ENCODE measurements at places on chromosomes 6 and 20.

- DNase-seq, result no peak
Measured at GRCh38 chr6:24249926-24250325, 107.9 kb downstream of the DCDC2 start.

DNA sequence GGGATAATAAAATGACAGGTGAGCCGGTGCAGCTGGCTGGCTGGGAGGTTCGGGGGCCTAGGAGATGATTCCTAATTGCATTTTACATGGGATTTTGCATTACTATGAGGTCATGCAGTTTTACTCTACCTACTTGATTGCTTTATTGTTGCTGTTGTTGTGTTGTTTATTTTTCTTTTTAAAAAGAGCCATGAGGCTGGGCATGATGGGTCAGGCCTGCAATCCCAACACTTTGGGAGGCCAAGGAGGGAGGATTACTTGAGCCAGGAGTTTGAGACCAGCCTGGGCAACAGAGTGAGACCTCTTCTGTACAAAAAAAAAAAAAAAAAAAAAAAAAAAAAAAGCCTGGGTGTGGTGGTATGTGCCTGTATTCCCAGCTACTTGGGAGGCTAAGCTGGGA is 104.8 kb downstream of the GJA1 start:
- no peak for DNase-seq

- no peak for DNase-seq
Measured at GRCh38 chr6:123526128-123526527, 110.6 kb downstream of the TRDN start.

DNA sequence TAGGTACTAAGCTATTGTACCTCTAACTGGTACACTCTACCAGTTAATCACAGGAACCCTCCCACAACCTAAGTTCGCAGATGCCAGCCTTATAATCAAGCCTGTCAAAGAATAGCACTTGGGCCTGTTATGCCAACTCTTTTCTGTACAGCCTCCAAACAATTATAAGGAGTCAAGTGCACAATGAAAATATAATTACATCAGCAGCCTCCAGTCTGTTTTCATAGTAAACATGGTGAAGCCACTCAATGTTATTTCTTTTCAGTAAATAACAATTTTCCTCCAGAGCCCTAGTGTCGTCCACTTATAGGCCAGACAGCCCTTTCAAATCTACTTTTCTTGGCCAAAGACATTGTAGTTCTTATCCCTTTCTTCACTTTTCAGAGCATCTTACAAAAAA is 82.7 kb upstream of the CARMIL1 start:
- no peak for DNase-seq

DNA sequence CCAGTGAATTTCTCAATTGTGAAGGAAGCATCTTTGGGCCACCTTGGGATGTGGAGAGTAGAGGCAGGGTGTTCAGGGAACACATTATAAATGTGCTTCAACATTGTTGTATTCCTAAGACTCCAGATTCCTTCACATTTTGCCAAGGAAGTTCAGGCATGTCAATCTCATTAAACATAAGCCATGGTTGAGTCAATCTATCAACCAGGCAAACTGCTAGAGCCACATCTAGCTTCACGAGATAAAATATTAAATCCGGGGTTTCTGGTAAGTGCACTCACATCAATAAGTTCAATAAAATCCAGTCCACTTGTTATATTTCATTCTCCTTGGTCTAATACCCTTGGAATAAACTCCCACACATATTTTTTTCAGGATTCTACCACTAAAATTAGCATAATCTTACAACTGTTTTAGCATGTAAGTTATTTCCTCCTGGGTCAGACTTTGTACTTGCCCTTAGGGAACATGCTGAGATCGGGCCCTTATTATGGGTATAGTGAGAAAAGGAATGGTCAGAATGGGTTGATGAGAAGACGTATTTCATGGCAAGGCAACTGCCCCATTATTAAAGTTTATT is 93.6 kb downstream of the ADTRP start:
- DNase-seq, result no peak

DNA sequence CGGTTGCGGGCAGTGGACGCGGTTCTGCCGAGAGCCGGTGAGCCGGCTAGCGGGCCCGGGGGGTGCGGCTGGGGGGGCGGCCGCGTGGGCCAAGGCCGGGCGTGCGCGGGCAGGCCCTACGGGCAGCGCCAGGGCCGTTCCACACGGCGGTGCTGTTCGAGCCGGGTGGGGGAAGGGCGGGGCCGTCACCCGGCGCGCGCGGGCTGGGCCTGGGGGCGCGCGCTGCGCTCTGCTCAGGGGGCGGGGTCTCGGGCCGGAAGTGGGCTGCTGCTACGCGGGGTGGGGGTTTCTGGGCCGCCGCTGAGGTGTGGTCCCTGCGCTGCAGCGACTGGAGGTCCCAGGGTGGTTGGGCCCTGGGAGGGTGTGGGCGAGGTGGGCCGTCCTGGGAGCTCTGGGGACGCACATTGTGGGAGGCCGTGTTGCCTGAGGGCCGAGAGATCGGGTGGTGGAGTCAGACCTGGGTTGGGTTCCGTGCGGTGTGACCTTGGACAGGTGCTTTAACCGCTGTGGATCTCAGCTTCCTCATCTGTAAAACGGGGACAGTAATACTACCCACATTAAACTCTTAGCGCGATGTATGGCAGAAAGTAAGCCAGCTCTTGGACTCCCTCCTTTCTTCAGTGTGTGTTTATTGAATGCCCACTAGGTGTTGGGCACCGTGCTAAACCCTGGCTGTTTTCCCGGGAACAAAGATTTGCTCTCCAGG is 391 bp downstream of the MAPRE1 start:
- DNase-seq, result peak; percentile 33

DNA sequence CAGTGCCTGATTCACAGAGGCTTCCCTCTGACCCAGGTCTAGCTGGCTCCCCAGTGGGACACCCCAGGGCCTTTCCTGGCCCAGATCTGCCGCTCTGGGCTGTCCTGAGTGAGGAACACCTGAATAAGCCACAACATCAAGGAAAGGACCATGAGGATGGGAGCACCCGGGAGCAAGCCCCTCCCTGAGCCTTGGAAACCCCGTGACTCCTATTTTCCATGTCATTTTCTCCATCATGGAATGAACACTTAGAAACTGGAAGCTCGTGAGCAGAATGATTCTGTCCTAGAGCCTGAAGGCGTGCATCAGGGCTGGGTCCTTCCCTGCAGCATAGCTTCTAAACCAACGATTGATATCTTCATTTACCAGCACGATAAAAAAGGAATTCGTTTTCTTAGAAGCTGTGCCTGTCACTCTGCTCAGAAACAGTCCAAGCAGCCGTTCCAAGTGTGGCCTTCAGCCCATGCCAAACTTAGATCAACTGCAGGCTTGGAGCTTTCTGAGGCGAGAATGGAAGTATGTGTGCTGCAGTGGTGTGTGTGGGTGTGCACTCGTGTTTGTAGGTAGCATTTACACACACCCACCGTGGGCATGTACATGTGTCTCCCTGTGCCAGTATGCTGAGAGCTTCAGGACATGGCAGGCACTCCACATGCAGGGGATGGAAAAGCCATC is 83.2 kb upstream of the FOXC1 start:
- no peak for DNase-seq

- no peak for DNase-seq
Measured at GRCh38 chr6:1372690-1373089, 16.7 kb upstream of the FOXF2 start.

DNA sequence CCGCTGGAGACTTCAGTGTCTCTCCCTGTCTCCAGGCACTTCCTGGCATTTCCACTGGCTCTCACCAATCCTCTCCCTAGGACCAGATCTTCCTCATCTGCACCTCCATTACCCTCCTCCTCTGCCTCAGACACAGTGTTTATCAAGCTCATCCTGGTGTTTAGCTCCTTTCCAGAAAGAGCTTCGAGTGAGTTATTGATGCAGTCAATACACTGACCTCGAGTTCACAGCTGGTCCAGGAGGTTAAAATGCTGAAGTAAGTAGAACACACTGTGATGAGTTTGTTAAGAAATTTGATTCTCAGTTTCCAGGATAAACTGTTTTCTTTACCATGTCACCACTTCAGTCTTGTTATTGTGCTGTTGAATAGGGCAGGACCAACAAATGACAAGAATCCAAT is 42.1 kb upstream of the ARMC2 start:
- no peak for DNase-seq

GRCh38 chr6:156114541-156114940 is 658.9 kb upstream of the NOX3 start:
- no peak for DNase-seq

DNA sequence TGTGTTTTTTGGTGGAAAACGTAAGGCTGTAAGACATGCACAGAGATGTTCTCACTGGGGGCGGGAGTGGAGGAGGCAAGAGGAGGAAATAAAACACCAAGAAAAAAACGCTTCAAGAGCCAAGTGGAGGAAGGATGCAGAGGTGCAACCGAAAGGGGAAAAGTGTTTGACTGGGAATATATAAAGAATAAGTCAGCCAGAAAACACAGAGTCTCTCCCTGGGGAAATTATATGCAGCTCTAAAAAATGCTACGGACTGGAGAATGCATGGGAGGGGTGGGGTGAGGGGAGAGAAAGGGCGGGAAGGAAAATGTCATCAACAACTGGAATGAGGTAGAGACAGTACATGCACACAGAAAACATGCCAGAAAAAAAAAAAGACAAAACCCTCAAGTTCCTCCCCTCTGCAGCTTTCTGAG is 133.5 kb downstream of the SCML4 start:
- no peak for DNase-seq

GRCh38 chr6:33770833-33771145 is 18.1 kb downstream of the LEMD2 start:
- DNase-seq, result no peak

DNA sequence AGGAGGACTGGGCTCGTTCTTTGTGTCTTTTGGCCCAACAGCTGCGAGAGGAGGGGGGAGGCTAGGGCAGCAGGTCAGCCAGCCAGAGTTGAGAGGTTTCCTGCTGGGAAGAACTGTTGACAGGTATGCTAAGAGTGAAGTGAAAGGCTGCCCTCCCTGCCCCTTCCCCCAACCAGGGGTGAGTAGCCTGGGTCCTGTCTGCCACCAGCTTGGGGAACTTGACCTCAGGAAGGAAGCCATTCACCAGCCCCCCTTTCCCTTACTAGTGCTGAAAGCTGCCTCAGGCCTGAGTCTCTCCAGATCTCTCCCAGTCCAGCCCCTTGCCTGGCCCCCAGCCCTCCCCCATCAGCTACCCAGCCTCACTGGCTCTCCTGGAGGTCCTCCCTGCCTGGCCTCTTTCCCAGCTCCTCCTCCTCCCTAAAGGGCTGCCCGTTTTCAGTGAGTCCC is 20.7 kb upstream of the ZNF76 start:
- no peak for DNase-seq

GRCh38 chr6:125839471-125839870 is 48.7 kb downstream of the NCOA7 start:
- no peak for DNase-seq

GRCh38 chr20:62782893-62783278 is 13.4 kb upstream of the MRGBP start:
- DNase-seq, result no peak

DNA sequence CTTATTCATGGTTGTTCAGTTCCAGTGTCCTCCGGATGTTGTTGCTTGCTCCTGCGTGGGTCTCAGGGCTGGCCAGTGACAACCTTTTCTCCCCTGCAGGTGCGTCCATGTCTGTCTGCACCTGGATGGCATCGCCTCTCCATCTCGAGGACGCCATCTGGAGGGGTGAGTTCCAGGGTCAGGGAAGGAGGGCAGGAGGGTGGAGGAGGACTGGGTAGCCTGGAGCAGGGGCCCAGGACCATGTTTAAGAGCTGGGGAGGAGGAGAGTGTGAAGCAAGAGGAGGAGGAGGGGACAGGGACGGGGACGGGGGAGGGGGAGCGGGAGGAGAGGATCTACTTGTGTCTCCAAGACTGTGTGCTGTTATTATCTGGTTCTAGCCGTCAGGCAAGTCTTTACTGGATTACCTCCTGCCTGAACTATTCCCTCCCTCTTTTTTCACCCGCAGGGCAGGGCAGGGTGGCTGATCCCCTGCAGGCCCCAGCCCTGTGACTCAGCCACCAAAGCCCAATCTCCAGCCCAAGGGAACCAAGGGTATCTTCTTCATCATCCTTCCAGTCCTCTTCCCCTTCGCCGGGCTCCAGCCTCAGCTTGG is 32.2 kb upstream of the TULP1 start:
- no peak for DNase-seq

DNA sequence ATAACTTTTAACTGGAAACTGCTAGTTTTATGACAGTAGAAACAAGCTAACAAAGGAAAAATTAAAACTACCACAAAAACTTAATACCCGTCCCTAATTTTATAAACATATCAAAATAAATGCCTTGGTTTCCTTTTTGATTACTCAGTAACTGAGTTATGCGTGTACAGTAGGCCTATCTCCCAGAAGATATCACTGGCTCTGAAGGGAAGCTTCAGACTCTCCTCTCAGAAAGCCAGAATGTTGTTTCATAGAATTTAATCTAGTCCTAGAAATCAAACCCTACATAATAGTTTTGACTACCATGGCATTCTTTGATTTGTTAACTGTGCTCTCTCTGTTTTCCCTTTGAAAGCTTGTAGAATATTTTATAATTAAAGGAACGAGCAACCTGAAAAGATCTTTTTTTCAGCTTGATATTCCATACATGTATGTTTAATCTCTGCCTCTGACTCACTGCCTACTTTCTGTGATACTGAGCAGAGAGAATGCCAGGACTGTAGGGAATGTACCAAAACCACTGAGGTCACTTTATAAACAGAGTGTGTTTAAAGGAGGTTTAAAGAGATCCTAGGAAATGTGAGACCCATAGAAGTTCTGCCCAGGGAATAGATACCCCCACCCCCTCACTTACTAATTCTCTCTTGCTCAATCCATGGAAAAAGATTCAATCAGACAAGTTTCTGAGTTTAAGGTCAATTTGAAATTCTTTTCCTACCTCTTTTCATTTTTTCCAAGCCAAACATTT is 311.5 kb downstream of the HDGFL1 start:
- peak; percentile 99 for DNase-seq

DNA sequence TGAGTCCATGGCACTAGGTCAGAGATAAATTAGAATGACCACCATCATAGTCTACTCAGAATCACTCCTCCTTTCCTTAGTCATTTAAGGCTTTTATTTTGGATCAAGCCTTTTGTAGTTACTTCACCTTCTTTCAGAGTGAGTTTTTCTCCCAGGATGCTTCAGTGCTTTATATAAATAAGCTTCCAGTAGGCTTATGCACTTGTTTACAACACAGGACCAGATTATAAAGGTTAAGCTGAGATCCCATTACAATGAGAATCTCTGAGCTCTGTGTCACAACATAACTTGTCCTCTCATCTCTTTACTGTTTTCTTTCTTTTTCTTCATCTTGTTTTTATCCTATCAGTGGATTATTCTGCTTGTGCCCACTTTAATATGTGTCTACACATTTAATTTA is 47.9 kb downstream of the CEP57L1 start:
- peak; percentile 68 for DNase-seq

DNA sequence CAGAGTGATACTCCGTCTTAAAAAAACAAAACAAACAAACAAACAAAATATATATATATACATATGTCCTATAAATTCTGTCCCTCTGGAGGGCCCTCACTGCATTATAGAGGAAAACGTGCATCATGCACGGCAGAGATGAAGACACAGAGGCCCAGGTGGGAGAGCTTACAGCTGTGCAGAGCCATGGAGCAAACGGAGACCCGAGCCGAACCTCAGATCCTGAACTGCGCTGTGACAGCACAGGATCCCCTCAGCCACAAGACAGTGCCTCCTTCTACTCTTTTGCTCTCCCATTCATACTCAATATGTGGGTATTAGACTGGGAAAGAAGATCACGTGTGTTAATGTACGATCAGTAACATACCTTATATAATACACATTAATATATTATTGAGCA is 81.6 kb downstream of the ZNF217 start:
- no peak for DNase-seq

GRCh38 chr6:42431877-42432276 is 19.8 kb downstream of the TRERF1 start:
- DNase-seq, result no peak

- peak; percentile 96 for DNase-seq
Measured at GRCh38 chr6:89797317-89797716, 22.3 kb downstream of the MDN1 start.

Data from iris pigment epithelial cell (primary cell).